Activated CD4-positive, alpha-beta T cell treated with anti-CD3 and anti-CD28 coated beads, Interleukin-2, amount 10 ng/mL, durations not matched to agents 24 days and 14 days (primary cell): ENCODE measurements at places on chromosomes 4 and X. TPM values are rescaled to one million over a fixed set of nuclear protein-coding genes. Genes with fewer than 3 reads are reported as not detected.

- H3K27me3 ChIP-seq, result peaks cover 24% of the 10 kb centered on the region
- no peak for DNase-seq
- no peak overlapping the region for H3K4me3 ChIP-seq
- H3K36me3 ChIP-seq, result no peaks in the 10 kb centered on the region
Measured at GRCh38 chr4:26015133-26015651, 101.2 kb downstream of the SMIM20 start.

GRCh38 chrX:154369449-154370299 is 4.8 kb downstream of the FLNA start:
- peak; percentile 90 for DNase-seq
- peak overlapping the region; percentile 93 for H3K27ac ChIP-seq
- no peaks in the 10 kb centered on the region for H3K27me3 ChIP-seq
- peaks cover 28% of the 10 kb centered on the region for H3K36me3 ChIP-seq
- H3K4me1 ChIP-seq, result peaks cover 13% of the 10 kb centered on the region

GRCh38 chrX:153900831-153901752 is 3.4 kb upstream of the AVPR2 start:
- peak; percentile 88 for DNase-seq
- peaks cover 26% of the 10 kb centered on the region for H3K4me1 ChIP-seq
- H3K27ac ChIP-seq, result peak overlapping the region; percentile 82
- H3K36me3 ChIP-seq, result peaks cover 2% of the 10 kb centered on the region
- peak overlapping the region; percentile 74 for H3K4me3 ChIP-seq
- peaks cover 4% of the 10 kb centered on the region for H3K27me3 ChIP-seq

DNA sequence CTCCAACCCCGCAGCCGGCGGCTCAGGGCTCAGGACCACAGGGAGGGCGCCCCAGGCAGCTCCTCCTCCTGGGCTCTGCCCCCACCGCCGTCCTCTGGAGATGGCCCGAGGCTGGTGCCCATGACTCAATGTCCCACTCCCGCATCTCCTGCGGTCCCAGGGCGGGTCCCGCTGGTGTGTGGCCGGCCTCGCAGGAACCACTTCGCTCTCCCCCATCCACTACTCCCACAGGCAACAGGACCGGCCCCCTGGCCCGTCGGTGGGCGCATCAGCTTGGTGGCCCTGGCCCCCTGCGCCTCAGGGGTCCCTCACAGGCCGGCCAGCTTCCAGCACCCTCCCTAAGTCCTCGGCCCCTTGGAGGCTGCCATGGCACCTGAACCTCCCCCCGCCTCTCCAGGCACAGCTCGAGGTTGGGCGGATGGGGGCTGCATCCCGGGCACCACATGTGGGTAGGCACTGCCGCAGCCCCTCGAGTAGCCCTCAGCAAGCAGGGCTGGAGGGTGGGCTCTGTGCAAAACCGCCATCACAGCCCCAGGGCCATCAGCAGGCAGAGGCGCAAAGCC is 22.8 kb upstream of the SPON2 start:
- no peaks in the 10 kb centered on the region for H3K27me3 ChIP-seq
- H3K4me3 ChIP-seq, result no peak overlapping the region
- DNase-seq, result no peak
- H3K36me3 ChIP-seq, result peaks cover 29% of the 10 kb centered on the region
- no peak overlapping the region for H3K27ac ChIP-seq
- peaks cover 14% of the 10 kb centered on the region for H3K4me1 ChIP-seq

GRCh38 chr4:65393078-65393477 is 277.2 kb downstream of the EPHA5 start:
- H3K36me3 ChIP-seq, result no peaks in the 10 kb centered on the region
- H3K4me3 ChIP-seq, result no peak overlapping the region
- H3K27me3 ChIP-seq, result no peaks in the 10 kb centered on the region
- DNase-seq, result no peak
- H3K27ac ChIP-seq, result no peak overlapping the region

DNA sequence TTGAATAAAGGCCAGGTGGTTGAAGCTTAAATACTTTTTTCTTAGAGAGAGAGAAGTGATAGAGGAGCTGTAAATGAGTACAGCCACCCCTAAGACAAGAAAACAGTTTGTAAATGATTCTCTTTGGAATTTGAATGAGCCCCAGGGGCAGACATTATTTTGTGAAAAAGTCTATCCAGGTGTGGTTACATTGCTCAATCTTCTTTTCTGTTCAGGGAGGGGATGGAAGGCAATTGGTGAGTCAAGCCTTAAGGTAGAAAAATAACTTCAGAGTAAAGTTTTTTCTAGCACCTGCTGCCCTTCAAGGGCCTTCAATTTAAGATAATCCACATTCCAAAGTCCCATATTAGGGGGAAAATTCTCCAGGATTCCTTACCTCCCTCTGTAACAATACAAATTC is 646.7 kb downstream of the PDHA2 start:
- no peak overlapping the region for H3K27ac ChIP-seq
- no peak for DNase-seq
- H3K4me1 ChIP-seq, result no peaks in the 10 kb centered on the region
- no peaks in the 10 kb centered on the region for H3K27me3 ChIP-seq

DNA sequence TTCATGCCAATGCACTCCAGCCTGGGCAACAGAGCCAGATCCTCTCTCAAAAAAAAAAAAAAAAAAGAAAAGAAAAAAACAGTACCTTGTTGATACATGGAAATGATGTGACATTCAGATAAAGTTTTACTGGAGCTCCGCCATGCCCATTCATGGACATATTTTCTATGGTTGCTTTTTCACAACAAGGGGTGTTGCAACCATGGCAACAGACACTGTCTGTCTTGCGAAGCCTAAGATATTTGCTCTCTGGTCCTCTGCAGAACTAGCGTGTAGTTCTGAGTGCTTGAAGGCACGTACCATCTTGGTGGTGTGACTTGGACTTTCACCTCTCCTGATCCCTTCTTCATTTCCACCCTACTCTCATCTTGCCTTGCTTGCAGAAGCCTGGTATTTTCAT is 53.2 kb downstream of the TBL1X start:
- no peaks in the 10 kb centered on the region for H3K27me3 ChIP-seq
- peaks cover 19% of the 10 kb centered on the region for H3K36me3 ChIP-seq
- H3K27ac ChIP-seq, result no peak overlapping the region
- no peak overlapping the region for H3K4me3 ChIP-seq

GRCh38 chrX:67784712-67785111 is 240.9 kb downstream of the AR start:
- H3K27me3 ChIP-seq, result no peaks in the 10 kb centered on the region
- DNase-seq, result no peak
- no peak overlapping the region for H3K27ac ChIP-seq
- H3K4me3 ChIP-seq, result no peak overlapping the region
- no peaks in the 10 kb centered on the region for H3K36me3 ChIP-seq
- no peaks in the 10 kb centered on the region for H3K4me1 ChIP-seq

GRCh38 chr4:47187608-47188007 is 156.2 kb downstream of the GABRB1 start:
- H3K27ac ChIP-seq, result no peak overlapping the region
- H3K4me3 ChIP-seq, result no peak overlapping the region
- no peaks in the 10 kb centered on the region for H3K36me3 ChIP-seq
- H3K4me1 ChIP-seq, result no peaks in the 10 kb centered on the region
- no peaks in the 10 kb centered on the region for H3K27me3 ChIP-seq

GRCh38 chrX:142483965-142484364 is 278.9 kb upstream of the MAGEC2 start:
- DNase-seq, result no peak
- H3K4me3 ChIP-seq, result no peak overlapping the region
- H3K36me3 ChIP-seq, result no peaks in the 10 kb centered on the region
- H3K4me1 ChIP-seq, result no peaks in the 10 kb centered on the region

DNA sequence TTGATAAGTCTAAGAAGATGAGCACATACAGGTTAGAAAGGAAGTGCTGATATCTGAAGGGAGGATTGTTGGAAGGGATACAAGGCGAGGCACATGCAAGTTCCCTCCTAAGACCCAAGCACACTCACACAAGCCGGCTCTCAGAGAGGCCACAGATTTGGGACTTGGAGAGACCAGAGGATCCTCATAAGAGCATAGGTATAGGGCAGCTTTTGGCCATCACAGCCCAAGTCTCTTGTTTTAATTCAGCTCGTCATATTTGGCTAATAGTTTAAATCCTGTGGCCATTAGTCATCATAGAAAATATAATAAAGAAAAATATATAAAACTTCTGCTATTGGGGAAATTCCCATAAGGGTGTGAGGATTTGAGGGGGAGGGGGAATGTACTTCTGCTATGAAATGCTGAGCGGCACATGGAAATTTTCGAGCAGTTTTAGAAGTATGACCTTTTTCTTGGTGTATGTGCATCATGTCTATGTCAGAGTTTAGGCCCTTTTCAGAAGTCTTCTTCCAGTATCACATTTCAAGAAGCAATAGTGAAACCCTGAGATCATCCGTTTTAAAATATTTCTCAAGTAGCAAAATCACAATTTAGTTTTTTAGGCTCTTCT is 97.7 kb downstream of the NFKB1 start:
- peaks cover 78% of the 10 kb centered on the region for H3K36me3 ChIP-seq
- peak overlapping the region; percentile 44 for H3K4me3 ChIP-seq
- DNase-seq, result no peak
- no peaks in the 10 kb centered on the region for H3K27me3 ChIP-seq
- peak overlapping the region; percentile 91 for H3K27ac ChIP-seq
- H3K4me1 ChIP-seq, result peaks cover 68% of the 10 kb centered on the region

GRCh38 chr4:16659079-16659478 is 239.4 kb downstream of the LDB2 start:
- no peak for DNase-seq
- no peaks in the 10 kb centered on the region for H3K4me1 ChIP-seq
- H3K36me3 ChIP-seq, result no peaks in the 10 kb centered on the region
- H3K27me3 ChIP-seq, result no peaks in the 10 kb centered on the region

DNA sequence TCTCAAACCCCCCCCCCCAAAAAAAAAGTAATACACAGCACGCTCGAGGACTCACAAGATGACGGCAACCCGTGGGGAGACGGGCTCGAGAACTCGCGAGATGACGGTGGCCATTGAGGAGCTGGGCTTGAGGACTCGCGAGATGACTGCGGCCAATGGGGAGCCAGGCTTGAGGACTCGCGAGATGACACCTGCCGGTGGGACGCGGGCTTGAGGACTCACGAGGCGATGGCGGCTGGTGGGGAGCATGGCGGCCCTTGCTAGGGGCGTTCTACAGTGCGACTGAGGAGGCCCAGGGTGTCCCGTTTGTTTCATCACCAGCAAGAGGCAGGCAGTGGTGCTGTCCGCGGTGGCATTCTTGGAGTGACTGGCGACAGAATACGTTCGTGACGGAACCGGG is 172.4 kb upstream of the MAGEB16 start:
- no peaks in the 10 kb centered on the region for H3K27me3 ChIP-seq
- no peak overlapping the region for H3K27ac ChIP-seq
- DNase-seq, result no peak
- H3K4me1 ChIP-seq, result no peaks in the 10 kb centered on the region

- peak overlapping the region; percentile 90 for H3K4me3 ChIP-seq
- peak overlapping the region; percentile 93 for H3K27ac ChIP-seq
- no peaks in the 10 kb centered on the region for H3K27me3 ChIP-seq
- peaks cover 63% of the 10 kb centered on the region for H3K36me3 ChIP-seq
- DNase-seq, result no peak
Measured at GRCh38 chr4:2937146-2937857, 25.9 kb downstream of the NOP14 start.

DNA sequence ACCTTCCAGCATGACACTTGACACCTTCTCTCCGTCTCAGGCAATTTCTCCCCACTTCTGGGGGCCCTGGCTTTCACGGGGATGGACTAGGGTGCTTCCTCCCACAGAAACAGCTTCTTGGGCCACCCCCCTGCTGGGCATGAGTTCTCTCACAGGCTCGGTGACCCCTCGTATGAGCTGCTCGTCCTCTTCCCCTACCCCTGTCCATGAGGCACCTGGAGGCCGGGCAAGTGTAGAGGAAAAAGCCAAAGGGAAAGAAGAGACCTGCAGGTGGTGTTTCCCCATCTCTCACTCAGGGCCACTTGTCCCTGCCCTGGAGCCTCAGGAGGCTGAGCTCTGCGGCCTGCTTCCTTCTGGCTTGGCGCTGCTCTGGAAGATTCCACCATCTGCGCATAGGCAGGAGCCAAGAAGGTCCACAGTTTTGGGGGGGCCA is 1.9 kb upstream of the RGS12 start:
- peaks cover 51% of the 10 kb centered on the region for H3K27me3 ChIP-seq
- H3K27ac ChIP-seq, result no peak overlapping the region
- no peak for DNase-seq
- peaks cover 13% of the 10 kb centered on the region for H3K4me1 ChIP-seq
- H3K4me3 ChIP-seq, result peak overlapping the region; percentile 20
- H3K36me3 ChIP-seq, result no peaks in the 10 kb centered on the region

DNA sequence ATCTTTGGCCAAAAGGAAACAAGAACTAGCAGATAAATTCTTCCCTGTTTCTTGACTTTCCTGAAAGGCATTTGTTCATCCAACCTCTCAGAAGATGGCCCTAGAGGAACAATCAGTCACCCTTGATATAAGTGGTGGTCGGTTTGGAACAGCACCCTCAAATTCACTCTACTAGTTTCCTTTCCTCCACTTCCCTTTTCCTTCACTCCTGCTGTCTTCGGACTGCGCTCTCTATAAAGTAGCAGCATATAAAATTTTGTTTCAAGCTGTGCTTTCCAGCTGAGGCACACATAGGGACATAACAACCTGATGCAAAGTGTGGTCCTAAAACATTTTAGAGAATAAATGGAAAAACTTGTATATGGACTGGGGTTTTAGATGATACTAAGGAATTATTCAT is 29.0 kb upstream of the MOB1B start:
- H3K27me3 ChIP-seq, result no peaks in the 10 kb centered on the region
- no peak for DNase-seq
- H3K27ac ChIP-seq, result no peak overlapping the region
- H3K4me1 ChIP-seq, result no peaks in the 10 kb centered on the region
- H3K4me3 ChIP-seq, result no peak overlapping the region

GRCh38 chr4:38568768-38569167 is 95.2 kb upstream of the KLF3 start:
- H3K27me3 ChIP-seq, result peaks cover 31% of the 10 kb centered on the region
- H3K4me3 ChIP-seq, result no peak overlapping the region
- no peak overlapping the region for H3K27ac ChIP-seq
- H3K4me1 ChIP-seq, result no peaks in the 10 kb centered on the region
- no peaks in the 10 kb centered on the region for H3K36me3 ChIP-seq

DNA sequence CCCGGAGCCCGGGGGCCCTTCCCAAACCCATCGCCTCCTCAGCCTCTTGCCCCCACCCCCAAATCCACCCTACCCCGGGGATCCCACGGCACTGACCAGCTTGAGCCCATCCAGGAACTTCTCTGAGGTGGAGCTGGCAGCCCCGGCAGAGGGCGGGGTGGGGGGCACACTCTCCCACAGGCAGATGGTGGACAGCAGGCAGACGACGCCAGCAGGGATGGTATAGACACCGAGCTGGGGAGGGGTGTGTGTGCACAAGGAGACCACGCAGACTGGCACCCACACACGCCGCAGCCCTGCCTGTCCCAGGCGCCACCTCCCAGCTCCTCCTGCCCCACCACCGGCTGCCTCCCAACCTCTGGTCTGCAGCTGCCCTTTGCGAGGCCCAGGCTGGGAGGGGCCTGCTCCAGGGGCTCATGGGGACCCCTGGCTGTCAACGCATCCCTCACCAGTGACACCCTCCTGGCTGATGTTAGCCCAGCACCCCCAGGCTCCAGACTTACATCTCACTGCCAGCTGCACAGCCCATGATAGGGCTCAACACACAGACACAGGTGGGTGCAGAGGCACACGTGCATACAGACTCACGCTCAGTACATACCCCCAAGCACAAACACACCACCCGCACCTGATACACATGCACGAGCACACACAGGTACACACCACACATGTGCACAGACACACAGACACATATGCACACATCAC is 4.2 kb downstream of the SLC49A3 start:
- peaks cover 6% of the 10 kb centered on the region for H3K27me3 ChIP-seq
- H3K4me1 ChIP-seq, result peaks cover 4% of the 10 kb centered on the region
- H3K36me3 ChIP-seq, result no peaks in the 10 kb centered on the region
- DNase-seq, result no peak
- no peak overlapping the region for H3K4me3 ChIP-seq
- no peak overlapping the region for H3K27ac ChIP-seq

NUDT11 gene
- total RNA-seq, result 3.4 and 3.6 TPM in 2 replicates

SLIT2 gene
- total RNA-seq, result 0.07 TPM in 2 replicates

CDS1 gene
- total RNA-seq, result not detected in 2 replicates

MTNR1A gene
- total RNA-seq, result not detected in 2 replicates

POLN gene
- 1.9 and 2.3 TPM in 2 replicates for total RNA-seq

PAGE5 gene
- total RNA-seq, result not detected in 2 replicates

CXorf49 gene
- total RNA-seq, result not detected in 2 replicates

WFS1 gene
- 4.7 and 5.9 TPM in 2 replicates for total RNA-seq
